Gastrocnemius medialis (tissue), 4 donors: ENCODE measurements at places on chromosomes 4 and X. TPM values are rescaled to one million over a fixed set of nuclear protein-coding genes. Genes with fewer than 3 reads are reported as not detected.

- DNase-seq: no peak
Observed at GRCh38 chrX:6770936-6771335, 236.0 kb upstream of the VCX3A start.

DNA sequence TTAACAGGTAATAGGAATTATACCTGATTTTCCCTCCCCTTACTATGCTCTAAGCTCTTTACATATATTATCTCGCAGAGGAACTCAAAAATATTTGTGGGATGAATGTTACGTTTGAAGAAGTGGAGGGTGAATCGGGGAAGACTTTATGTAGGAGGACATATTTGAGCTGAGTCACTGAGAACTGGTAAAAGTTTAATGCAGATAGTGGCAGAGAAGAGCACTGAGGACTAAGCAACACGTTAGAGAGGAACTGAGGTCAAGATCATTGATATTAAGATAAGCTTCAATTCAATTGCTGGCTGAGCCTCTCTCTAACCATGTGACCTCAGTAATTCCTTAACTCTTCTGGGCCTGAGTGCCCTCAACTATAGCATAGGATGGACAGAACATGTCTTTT is 26.4 kb upstream of the ELOVL6 start:
- no peak for DNase-seq

DNA sequence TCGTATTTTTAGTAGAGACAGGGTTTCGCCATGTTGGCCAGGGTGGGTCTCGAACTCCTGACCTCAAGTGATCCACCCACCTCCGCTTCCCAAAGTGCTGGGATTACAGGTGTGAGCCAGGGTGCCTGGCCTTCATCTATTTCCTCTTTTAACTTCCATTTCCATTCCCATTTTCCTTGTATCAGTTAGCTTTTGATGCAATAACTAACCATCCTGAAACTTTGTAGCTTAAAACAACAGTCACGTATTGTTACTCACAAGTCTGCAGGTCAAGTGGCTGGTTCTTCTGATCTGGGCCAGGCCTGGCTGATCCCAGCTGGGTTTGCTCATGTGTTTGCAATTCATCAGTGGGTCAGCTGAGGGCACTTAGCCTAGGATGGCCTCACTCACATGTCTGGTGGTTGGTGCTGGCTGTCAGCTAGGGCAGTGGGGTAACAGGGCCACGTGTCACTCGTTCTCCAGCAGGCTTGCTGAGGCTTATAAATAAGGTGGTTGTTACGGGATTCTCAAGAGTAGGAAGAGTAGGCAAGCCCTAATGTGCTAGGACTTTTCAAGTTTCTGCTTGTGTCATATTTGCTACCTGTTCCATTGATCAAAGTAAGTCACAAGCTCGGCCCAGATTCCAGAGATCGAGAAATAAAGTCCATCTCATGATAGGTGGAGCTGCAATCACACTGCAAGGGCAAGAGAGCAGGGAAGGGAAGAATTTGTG is 88.2 kb downstream of the SOWAHB start:
- no peak for DNase-seq

DNA sequence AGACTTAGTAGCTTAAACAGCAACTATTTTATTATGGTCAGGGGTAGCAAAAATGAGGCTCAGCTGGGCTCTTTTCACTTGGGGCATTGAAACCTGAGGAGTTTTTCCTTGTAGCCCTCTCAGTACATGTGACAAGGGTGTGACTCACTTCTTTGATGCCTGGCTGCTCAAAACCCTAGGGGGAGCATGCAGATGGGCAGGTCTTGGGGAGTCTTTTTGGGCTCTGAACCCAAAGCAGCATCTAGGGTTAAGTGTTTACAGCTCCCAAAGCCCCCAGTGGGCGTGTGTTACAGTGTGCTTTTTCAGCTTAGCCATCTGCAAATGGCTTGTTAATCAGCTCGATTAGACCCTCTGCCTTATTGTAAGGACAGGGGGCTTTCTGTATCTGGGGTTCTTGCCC is 1752.7 kb downstream of the PCDH7 start:
- DNase-seq: no peak

DNA sequence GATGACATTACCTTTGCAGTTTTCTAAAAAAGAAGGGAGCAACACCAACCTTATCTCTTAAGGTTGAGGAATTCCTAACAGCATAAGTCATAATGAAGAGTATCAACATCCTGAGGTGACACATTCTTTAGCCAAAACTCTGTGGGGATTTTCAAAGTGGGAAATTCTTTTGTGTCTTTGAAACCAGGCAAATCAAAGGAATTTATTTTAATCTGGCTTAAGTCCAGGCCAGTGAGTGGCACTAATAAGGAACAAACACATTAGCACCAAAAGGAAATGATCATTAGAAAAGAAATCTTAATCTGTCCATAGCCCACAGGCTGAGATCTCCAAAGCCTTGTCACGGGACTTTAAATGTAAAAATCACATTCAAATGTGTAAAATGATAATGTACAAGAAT is 110.1 kb downstream of the LARP7 start:
- no peak for DNase-seq

GRCh38 chr4:116395408-116395807 is 690.0 kb downstream of the TRAM1L1 start:
- DNase-seq: no peak

DNA sequence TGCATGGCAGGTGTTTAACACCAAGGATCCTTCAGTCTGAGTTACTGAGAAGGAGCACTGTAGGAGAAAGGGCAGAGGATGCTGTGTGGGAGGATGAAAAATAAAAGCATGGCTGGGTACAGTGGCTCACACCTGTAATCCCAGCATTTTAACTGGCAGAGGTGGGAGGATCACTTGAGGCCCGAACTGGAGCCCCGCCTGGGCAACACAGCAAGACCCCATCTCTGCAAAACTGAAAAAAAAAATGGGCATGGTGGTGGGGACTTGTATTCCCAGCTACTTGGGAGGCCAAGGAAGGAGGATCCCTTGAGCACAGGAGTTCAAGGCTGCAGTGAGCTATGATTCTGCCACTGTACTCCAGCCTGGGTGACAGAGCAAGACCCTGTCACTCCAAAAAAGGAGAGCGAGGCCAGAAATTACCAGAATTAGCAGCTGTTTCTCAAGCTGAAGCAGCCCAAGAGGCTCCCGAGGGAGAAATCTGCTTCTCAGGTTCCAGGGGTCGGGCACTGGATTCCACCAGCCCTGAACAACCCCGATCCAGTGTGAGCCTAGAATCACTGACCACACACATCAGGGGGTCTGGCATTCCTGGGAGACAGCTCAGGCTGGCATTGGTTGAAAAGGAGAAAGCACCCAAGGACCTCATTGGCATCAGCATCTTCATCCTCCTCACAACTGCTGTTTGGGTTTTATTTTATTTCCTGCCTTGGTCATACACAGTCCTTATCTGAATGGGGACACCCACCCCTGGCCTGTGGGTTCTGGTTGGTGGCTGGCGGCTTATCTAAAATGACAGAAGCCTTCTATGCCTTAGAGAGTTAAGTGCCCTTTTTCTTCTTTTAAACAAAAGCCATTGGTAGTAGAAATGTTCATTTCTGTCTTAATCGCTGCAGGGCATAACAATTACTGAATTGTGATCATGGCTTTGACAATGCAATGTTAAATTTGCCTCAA is 66.3 kb upstream of the TRIM2 start:
- DNase-seq: no peak

- no peak for DNase-seq
Observed at GRCh38 chr4:52358366-52358765, 300.7 kb downstream of the USP46 start.

DNA sequence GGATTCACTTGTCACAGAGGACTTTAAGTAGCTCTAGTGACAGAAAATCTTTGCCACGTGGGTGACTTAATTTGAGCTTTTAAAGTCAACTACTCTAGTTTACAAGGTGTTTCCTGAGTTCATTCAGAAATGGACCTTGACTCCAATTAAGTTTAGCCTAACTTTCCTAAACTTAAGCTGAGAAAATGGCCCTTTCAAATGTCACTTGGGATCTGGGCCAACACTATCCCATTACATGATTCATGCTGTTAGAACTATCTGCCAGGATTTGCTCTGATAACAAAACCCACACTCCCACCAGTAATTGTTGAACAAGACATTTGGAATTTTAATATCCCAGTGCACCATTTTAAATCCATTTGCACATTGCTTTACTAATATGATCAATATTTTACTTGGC is 40.8 kb downstream of the C4orf46 start:
- DNase-seq: no peak

- no peak for DNase-seq
Observed at GRCh38 chr4:25343671-25344070, 31.1 kb downstream of the ZCCHC4 start.

- no peak for DNase-seq
Observed at GRCh38 chrX:48045410-48046311, 25.8 kb downstream of the ZNF630 start.

- DNase-seq: no peak
Observed at GRCh38 chrX:71111141-71111843, at the start of gene IL2RG. Gene IL2RG (minus strand): TSS chrX:71111577. CDS start chrX:71111539, 38 bp downstream.

Gene ZIC3
- total RNA-seq: not detected

Gene ABHD18
- total RNA-seq: 7.8 TPM

Gene CCKAR
- not detected for total RNA-seq
